Neural progenitor cell (in vitro differentiated cells): ENCODE measurements at places on chromosomes 3 and 15.

GRCh38 chr15:98650417-98651035, 2.2 kb downstream of the IGF1R start:
- peak; percentile 75 for DNase-seq

GRCh38 chr3:186083746-186084145, 25.1 kb downstream of the ETV5 start:
- DNase-seq: no peak

DNA sequence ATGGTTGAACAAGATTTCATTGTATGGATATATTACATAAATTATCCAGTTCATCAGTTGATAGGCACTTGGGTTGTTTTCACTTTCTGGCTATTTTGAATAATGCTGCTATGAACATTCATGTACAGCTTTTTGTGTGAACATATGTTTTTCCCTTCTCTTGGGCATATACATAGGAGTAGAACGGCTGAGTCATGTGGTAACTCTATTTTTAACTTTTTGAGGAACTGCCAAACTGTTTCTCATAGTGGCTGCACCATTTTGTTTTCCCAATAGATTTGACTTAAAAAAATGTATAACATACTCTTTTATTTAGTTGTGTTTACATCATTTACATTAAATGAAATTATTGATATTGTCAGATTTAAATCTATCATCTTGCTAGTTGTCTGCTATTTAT, 28.8 kb upstream of the RFX7 start:
- no peak for DNase-seq

DNA sequence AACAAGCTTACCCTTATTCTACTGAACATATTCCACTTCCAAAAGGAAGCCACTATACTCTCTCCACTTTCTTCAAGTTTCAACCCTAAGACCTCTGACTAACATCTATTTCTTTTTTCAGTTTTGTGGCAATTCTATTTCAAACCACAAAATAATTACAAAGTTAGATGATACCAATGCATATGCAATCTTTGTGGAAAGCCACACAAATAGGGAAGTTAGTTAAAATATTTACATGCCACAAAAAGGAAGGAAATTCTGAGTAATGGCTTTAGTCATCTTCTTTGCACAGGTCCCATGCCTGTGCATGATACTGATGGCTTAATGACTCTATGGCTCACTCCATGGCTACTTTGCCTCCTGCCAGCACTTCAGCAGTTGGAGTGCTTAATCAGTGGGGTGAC, 57.0 kb upstream of the MCTP2 start:
- DNase-seq: no peak
